ENCODE measurements at places on chromosomes 16 and 17.

DNA sequence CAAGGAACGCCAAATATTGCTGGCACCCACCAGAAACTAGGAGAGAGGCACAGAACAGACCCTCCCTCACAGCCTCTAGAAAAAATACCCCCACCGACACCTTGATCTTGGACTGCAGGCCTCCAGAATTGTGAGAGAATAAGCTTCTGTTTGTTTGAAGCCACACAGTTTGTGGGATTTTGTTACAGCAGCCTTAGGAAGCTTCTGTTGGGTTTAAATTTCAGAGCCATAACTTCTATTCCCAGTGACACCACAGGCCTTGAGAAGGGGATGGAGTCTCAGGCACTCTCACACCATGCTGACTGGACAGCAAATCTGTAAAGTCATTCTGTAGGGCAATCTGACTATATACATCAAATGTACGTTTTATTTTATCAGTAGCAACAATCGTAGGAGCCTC, 38.6 kb downstream of the RNF112 start:
- no peak for DNase-seq

DNA sequence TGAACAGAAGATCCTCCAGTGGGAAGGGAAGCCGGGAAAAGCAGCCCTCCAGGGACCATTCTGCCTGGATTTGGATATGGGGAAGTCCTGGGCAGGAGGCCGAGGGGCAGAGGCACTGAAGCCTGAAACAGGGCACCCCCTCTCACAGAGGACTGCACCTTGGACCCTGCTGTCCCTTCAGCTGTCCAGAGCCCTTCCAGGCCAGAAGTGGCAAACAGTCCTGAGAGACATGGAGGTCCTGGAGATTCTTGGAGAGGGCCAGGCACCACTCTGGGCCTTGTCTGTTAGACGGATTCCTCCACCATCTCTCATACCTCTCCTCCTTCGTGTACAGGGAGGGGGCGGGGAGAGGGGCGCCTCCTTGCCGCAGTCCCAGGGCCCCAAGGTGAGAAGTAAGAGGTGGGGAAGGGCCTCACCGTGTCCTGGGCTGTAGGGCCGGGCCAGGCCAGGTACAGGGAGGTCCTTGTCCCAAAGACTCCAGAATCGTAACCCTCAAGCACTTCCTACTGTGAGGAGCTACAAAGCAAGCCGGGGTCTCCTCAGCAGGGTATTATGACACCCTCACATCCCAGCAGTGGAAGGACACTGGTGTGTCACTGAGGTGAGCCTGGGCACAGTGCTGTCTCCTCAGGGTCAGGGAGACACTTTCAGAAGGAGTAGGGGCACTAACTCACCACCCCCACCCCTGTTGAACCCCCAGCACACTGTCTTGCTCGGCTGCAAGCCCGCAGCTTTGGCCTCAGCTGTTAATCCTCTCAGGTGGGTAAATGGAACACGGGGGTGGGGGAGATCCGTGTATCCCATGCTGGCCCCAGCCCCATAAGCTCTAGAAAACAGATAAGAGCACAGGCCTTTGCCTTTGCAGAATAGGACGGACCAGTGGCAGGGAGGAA, 16.6 kb upstream of the TBX2 start:
- DNase-seq, result no peak

DNA sequence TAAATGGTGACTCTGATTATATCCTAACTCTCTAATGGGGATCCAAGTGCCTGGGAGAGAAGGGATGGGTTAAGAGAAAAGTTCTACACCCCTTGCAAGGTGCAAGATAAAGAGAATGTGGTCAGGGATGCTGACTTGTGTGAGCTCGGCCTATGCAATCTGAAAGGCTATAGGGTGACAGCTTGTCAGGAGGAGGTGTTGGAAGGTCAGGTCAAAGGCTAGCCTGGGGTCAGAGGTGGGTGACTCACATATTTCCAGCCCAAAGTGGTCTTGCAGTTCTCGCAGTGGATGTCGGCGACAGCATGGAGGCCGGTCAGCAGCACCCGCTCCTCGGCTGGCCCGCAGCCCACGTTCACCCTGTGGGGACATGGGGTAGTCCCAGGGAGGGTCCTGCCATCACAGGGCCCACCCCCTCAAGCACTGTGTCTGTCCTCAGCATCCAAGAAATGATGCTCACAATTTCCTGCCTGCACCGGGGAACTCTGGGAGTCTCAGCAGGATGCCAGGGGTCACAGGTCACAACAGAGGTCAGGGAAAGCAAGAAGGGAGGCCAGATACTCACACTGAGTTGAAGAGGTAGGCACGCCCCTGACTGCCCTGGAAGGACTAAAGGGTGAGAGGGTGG, 1.4 kb downstream of the YPEL3 start:
- DNase-seq, result no peak

DNA sequence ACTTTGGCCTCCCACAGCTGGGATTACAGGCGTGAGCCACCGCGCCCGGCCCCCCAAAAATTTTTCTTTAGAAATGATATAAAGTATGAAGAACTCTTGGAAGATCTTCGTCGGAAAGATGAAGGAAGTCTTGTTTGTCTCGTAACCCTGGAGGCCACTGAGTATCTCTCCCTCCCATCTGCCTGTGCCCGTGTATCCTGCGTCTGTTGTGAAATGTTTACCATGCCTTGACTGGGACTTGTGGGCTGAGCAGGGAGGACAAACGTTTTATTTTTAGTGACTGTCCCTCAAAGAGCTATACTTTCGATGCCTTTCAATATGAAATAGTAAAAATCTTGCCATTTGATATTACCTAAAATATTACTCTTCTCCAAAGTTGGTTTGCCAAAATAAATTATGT, 121.2 kb downstream of the RPTOR start:
- no peak for DNase-seq

GRCh38 chr17:58247511-58248363, 9.4 kb downstream of the LPO start:
- DNase-seq, result no peak

- DNase-seq, result no peak
These were observed 368.0 kb downstream of the FOXL1 start for GRCh38 chr16:86946396-86946795.

DNA sequence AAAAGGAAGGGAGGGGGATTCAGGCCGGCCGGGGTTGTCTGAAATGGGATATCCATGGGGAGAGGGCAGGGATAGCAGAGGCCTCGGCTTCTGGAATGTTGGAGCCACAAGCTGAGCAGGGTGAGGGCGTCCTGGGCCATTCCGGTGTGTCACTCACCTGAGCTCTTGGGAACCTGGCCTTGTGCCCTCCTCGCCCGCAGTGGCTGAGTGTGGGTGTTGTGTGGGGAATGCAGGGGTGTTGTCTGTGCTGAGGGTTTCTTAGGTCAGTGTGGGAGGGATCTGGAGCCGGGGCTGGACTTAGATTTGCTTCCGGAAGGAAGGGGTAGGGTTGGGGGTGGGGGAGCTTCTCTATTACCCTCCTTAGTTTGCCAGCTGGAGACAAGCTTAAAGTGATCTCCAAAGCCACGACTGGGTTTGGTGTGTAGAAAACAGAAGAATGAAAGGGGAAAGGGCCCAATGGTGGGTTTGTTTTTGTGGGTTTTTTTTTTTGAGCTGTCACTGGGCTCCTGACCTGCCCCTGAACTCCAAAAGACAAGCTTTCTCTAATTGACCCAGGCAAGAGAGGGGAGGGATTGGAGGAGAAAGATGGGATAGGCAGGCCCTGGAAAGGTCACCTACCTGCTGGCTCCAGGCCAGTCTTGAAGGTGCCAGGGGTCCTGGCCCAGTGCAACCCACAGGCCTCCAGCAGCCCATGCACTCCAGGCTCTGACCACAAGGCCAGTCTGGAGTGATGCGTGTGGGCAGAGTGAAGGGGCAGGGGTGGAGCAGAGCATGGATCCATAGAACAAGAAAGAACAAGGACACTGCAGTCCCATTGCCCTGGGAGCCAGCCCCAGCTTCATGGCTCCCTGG, at the start of gene SULT1A2:
Gene SULT1A2 (minus strand): TSS at position 211 of the 852 bp plus-strand sequence. CDS start 1,120 bp downstream, outside the sequence.
- no peak for DNase-seq

GRCh38 chr17:44184212-44184810, 2.5 kb upstream of the TMUB2 start:
- DNase-seq, result no peak

DNA sequence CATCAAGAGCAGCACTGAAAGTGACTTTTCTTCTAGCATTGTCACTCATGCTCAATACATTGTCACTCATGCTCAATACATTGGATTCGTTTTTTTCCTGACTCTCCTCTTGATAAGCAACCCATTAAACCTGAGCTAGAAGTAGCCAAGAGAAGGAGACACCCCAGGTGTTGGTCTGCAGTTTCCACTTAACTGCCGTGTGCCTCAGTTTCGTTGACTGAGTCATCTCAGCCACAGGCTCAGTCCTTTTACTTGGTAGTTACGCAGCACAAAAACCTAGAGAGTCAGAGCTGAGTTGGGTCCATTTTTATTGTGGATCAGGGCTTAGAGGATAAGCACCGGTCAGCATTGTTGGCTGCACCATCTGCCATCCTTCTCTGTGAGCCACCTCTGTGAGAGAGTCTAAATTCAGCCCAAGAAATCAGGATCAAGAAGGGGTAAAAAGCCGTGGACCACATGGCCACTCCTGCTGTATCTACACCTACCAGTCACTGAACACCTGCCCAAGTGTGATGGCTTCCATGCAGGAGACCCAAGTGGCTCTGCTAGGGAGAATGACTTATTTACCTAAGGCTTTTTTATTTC, 11.3 kb downstream of the GINS2 start:
- no peak for DNase-seq

GRCh38 chr17:33109336-33110072, 117.9 kb downstream of the SPACA3 start:
- no peak for DNase-seq

GRCh38 chr16:89290887-89291286, 73.4 kb downstream of the ZNF778 start:
- no peak for DNase-seq

DNA sequence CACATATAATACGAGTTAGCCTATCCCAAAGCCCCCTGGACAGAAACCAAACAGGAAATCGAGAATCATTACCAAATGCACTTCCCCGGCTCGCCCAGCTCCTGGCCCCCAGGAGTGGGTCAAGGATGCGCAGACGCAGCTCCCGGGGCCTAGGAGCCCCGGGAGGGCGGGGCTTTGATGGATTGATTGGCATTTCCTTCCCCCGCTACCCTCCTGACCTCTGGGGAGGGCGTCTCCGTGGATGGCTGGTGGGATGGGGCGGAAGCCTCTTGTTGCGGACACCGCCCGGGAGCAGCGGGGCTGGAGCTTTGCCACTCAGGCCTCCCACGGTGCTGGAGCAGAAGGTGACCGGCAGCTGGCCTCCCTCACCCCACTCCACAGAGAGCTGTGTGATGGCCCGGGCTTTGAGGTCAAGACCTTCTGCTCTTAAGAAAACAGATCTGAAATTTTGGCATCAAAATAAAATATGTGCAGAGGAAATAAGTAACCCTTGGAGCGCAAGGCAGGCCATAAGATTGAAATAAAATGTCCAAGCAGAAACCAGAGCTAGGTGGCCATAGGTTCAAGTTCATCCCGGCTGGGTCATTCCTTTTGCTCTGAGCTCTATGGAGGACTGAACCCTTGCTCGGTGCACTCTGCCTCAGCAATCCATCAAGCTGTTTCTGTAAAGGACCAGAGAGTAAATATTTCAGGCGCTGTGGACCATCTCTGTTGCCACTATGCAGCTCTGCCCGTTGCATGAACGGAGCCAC, 262.3 kb downstream of the SOX9 start:
- DNase-seq, result no peak

GRCh38 chr17:48559840-48560817, 15.2 kb upstream of the HOXB2 start:
- DNase-seq, result no peak

DNA sequence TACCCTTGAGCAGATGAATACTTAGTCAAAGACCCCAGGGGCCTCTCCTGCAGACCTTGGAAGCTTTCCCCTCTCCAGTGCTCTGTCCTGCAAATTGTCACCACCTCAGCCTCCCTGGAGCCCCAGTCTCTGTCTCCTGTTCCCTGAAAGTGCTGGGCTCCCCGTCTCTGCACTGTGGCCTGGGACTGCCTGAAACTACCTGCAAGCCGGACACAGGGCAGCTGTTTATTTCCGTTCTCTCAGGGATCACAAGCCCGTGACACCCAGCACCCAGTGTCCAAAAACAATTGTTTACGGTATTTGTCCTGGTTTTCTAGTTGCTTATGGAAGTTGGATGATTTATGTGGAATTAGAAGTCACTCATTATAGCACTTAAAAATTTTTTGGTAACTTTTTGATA, 81.6 kb upstream of the CHMP6 start:
- no peak for DNase-seq

DNA sequence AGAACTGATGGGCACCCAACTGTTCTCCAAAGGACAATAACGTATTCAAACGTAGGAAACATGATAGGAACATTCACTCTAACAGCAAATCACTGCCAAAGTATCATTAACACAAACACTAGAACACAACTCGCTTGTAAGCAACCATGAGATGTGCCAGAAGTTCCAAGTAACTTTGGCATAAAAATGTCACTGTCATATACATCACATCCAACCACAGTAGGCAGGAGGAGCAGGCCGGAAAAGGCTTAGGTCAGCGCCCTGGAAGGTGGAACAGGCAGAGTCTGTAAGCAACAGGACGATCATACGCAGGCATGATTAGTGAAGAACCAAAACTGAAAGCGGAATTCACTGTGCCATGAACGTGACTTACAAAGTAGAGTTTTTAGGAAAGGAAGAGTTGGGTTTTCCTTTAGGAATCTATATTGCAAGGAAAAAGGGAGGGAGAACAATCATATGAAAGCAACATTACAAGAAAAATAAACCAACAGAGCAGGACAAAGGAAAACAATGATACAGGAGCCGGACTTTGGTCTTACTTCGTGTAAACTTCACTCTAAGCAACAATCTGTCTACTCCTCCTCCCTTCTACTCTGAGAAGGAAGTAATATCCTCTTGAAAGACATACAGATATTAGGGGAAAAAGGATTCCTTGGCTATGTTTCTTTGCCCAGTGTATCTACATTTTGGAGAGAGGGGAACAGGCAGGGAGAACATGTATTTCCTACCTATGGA, 52.3 kb downstream of the YWHAE start:
- no peak for DNase-seq

DNA sequence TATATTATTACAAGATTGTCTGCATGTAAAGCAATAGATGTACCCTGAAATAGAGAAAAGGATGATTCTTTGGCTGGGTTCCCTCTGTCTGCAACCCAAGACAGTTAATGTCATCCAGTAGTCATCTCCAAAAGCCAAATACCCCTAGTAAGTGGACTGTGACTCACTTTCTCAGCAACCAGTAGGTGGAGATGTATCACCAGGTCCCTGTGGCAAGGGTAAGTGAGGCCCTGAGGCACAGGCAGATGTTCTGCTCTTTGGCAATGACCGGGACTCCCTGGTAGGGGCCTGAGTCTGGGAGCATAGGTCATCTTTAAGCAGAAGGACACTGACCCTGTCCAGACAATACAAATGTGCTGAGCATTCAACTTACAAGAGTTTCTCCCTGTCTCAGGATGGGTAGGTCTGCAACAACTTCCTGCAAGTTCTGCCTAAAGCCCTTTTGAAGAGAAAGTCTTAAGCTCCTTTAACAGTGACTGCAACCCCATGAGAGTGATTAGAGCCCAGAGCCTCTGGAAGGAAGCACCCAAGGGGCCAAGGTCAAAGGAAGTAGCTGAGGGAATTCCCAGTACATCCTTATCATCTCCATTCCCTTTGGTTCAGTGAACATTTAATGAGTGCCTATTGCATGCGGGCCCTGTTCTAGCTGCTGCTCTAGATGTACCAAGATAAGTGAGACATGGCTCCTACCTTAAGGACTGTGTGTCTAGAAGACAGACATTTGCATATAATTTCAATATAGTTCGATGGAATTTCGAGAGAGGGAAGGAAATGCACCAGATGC, 31.9 kb downstream of the PMP22 start:
- DNase-seq, result no peak

- DNase-seq, result no peak
These were observed 965 bp upstream of the TMC6 start for GRCh38 chr17:78129351-78130089.

- DNase-seq, result no peak
These were observed 4.5 kb upstream of the CNP start for GRCh38 chr17:41962111-41962510.

GRCh38 chr16:78735337-78735736, 635.9 kb downstream of the WWOX start:
- DNase-seq, result no peak

All from GM12891 (cell line).